ENCODE measurements at places on chromosomes 1 and 21.

DNA sequence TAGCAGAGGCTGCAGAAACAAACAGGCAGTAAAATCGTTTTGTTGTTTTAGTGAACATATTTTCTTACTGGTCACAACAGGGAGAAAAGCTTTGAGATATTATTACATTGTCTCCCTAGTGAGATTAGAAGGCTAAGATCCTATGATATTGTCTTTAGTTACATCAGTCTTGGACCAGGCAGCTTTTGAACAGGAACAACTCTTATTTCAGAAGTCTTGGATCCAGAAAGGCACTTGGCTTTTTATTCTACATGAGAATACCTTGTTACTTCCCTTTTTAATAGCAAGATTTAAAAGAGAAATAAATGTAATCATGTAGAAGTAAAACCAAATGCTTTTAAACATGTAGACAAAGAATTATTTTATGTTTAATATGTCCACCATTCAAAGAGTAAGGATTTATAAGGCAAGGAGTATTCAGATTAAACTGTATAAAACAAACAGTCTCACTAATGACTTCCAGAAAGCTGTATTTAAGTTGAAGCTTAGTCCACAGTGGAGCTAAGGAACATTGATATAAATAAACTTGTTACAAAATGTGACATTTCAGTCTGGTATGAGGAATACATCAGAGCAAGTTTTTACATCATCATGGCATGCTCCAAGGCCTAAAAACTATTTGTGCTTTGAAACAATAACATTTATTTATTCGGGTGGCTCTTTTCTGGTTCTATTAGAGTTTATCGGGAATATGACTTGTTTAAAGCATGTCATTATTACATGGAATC is 72.2 kb downstream of the PHTF1 start:
- no peak for DNase-seq

DNA sequence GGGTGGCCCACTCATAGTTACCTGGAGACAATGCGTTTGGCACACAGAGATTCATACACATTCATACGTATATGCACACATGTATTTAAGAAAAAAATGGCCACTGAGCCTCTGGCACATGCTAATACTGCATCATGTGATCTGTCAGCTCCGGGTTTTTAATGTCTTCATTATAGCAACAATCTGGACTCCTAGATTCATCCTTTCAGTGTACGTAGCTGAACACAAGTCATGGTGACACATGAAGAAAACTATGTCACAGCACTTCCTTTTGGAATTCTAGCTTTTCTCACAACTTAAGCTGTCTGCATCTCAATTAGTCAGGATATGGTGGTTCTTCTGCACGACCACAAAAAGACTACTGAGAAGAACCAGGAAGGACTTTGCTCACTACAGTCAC is 24.7 kb downstream of the HSF2BP start:
- DNase-seq: no peak

GRCh38 chr1:145979746-145980456 is 15.4 kb downstream of the POLR3GL start:
- DNase-seq: no peak

- no peak for DNase-seq
These were observed 9.9 kb upstream of the USH2A start for GRCh38 chr1:216433175-216433574.

GRCh38 chr1:150925080-150925479 is 1.1 kb upstream of the SETDB1 start:
- no peak for DNase-seq

DNA sequence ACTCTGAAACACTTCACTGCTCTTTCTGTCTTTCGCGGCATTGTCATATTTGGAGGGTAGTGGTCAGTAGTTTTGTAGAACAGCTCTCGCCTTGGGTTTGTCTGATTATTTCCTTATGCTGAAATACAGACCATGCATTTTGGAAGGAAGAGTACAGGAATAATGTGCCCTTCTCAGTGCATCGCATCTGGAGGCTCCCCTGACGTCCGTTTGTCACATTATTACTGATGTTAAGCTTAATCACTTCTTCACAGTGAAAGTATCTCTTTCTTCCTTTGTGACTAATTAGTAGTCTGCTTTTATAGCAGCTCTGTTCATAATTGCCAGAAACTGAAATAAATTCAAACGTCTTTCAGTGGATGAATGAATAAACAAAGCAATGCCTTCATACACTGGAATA is 85.7 kb upstream of the CXADR start:
- no peak for DNase-seq

GRCh38 chr1:153705484-153705883 is 22.4 kb upstream of the INTS3 start:
- no peak for DNase-seq

GRCh38 chr1:229209816-229210215 is 61.1 kb upstream of the RAB4A start:
- DNase-seq: no peak

DNA sequence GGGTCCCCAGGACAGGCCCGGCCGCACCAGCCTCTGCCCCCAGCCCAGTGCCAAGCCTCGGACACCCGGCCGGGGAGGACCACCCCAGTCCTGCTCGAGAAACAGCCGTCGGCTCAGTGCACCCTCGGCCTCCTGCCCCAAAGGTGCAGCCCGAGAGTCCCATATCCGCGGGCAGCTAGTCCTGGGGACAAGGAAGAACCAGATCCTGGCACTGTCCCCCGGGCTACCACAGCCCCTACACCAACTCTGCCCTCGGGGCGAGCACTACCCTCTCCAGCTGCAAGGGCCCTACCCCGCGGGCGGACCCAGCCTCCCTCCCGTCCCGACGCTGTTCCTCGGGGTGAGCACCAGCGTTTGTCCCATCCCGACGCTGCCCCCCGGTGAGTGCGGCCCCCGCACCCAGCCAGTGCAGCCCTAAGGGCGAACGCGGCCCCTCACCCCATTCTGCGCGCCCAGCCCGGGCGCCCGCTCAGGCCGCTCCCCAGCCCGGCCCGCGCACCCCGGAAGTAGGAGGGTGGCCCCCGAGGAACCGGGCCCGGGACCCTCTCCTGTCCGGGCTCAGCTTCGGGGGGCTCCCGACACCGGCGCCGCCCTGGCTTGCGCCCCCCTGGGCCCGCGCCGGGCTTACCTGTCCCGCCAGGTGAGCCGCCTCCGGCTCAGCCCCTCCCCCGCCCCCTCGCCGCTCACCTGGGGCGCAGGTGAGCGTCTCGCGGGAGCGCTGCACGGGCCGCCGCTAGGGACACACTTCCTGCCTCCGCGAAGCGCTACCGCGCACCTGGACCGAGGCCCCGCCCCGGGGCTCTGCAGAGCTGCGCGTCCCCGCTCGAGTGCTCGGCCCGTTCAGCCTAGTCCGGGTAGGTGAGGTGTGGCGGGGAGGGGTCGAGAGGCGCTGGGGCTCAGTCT is at the start of gene KDF1:
Gene KDF1 (minus strand): TSS at position 747 of the 903 bp plus-strand sequence. CDS start 8,088 bp downstream, outside the sequence.
- peak; percentile 51 for DNase-seq

Data from renal pelvis (tissue), 12 donors.